ENCODE measurements at places on chromosomes 4 and X. TPM values are rescaled to one million over a fixed set of nuclear protein-coding genes. Genes with fewer than 3 reads are reported as not detected.

The NXF2B gene
- total RNA-seq = not detected

The VCX2 gene
- total RNA-seq = not detected

The ZFP92 gene
- total RNA-seq = 0.31 TPM

The ZMYM3 gene
- 28.1 TPM for total RNA-seq

The TMEM35A gene
- not detected for total RNA-seq

The SPIN2B gene
- total RNA-seq = 6.6 TPM

The GPR173 gene
- total RNA-seq = 0.10 TPM

The PRMT9 gene
- total RNA-seq = 7.2 TPM

The SMIM10L2A gene
- 0.03 TPM for total RNA-seq

The COPS4 gene
- 34.2 TPM for total RNA-seq

The JCHAIN gene
- total RNA-seq = 276 TPM

The GABRB1 gene
- total RNA-seq = not detected

- H3K27ac ChIP-seq = no peak overlapping the region
- no peak for DNase-seq
- H3K4me1 ChIP-seq = peaks cover 30% of the 10 kb centered on the region
- H3K27me3 ChIP-seq = no peaks in the 10 kb centered on the region
- no peak overlapping the region for H3K4me3 ChIP-seq
Measured at GRCh38 chr4:122688529-122689140, 43.9 kb upstream of the BBS12 start.

DNA sequence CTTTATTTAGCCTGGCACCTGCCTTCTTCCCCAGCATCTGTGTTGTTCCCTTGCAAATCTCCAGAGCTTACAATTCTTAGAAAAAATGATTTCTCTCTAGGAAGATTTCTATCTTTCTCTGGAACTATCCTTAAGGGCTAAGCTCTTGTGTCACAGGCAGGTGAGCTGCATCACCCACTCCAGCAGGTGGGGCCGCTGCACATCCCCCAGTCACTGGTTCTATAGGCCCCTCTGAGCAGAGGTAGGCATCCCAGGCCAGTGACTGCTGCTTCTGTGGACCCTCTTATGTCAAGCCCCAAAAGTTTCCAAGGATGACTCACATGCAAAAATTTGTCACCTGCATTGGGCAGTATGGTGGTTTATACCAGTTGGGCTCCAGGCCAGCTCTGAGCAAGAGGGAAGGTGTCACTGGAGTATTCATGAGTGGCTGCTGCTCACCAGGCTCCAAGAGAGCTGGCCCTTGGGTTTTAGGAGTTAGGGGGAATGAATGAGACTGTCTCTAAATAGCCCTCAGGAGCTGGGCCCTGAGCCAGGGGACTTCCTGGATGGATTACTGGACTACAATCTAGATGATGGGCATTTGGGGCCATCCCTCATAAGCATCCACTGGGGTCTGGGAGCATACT, 208.1 kb upstream of the EOLA2 start:
- H3K4me3 ChIP-seq = no peak overlapping the region
- H3K36me3 ChIP-seq = no peaks in the 10 kb centered on the region
- no peak overlapping the region for H3K27ac ChIP-seq
- H3K27me3 ChIP-seq = no peaks in the 10 kb centered on the region

GRCh38 chr4:5376015-5376414, 324.7 kb downstream of the STK32B start:
- no peaks in the 10 kb centered on the region for H3K36me3 ChIP-seq
- H3K4me3 ChIP-seq = no peak overlapping the region
- no peaks in the 10 kb centered on the region for H3K27me3 ChIP-seq
- DNase-seq = no peak
- no peak overlapping the region for H3K27ac ChIP-seq
- H3K4me1 ChIP-seq = no peaks in the 10 kb centered on the region

- DNase-seq = no peak
- no peak overlapping the region for H3K27ac ChIP-seq
- no peak overlapping the region for H3K4me3 ChIP-seq
- no peaks in the 10 kb centered on the region for H3K27me3 ChIP-seq
Measured at GRCh38 chrX:149374751-149375150, 130.4 kb downstream of the IDS start.

DNA sequence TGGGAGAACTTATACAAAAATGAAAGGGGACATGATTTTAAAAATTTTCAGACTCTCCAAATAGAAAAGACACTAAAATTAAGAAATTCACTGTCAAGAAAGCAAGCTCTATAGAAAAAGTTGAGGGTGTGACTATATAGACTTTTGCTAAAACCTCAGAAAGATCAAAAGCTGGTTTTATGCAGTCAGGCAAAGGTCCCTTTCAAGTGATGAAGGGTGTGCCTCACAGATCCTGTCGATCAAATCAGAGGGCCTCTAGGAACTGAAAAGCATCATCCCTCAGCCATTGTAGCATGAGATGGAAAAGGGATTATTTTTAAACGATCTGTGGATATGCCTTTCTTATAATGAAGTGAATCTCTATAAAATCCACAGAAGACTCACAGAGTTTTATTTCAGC, 116.5 kb downstream of the FAM13A start:
- H3K4me1 ChIP-seq = no peaks in the 10 kb centered on the region
- H3K36me3 ChIP-seq = no peaks in the 10 kb centered on the region
- no peaks in the 10 kb centered on the region for H3K27me3 ChIP-seq
- no peak for DNase-seq

DNA sequence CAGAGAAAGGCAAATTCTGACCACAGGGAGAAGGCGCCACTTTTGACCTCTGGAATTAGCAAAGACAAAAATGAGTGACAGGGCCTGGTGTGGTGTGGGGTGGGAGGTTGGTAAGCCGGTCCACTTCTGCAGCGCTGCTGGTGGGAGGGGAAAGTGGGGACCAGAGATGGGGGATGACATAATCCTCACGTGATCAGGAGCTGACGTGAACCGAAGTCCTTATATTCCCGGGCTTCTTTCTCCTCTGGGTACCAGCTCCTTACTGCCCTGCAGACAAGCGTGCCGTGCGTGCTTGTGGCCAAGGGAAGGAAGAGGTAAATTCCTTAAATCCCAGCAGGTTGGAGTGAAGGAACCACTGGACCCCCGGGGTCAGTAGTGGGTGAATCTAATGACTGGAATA, at the start of gene TCEAL7:
TSS of gene TCEAL7 (plus strand) at position 249 of the 400 bp plus-strand sequence. CDS start 1,165 bp downstream, outside the sequence.
- H3K36me3 ChIP-seq = no peaks in the 10 kb centered on the region
- DNase-seq = no peak
- H3K27ac ChIP-seq = no peak within 1 kb of the TSS
- no peaks in the 10 kb centered on the region for H3K4me1 ChIP-seq
- no peak within 1 kb of the TSS for H3K4me3 ChIP-seq

GRCh38 chr4:185270037-185270436, 60.6 kb downstream of the SNX25 start:
- peaks cover 52% of the 10 kb centered on the region for H3K36me3 ChIP-seq
- H3K27ac ChIP-seq = no peak overlapping the region

DNA sequence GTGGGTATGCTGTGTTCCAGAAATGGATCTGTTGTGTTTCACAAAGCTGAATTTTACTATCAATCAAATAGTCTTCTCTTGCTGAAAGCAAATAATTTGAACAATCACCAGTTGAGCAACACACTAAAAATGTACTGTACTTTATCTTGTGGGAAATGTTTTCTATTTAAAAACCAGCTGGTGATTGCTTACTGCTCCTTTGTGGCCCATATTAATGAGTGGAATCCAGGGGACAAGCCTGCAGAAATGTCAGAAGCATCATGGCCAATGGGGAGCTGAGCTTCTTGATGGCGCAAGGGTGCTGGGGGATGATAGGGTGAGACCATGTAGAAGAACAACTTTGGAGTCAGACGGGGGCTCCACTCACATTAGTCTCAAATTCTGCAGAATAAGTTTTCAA, 346.2 kb downstream of the ARHGAP10 start:
- peaks cover 5% of the 10 kb centered on the region for H3K36me3 ChIP-seq
- H3K27me3 ChIP-seq = no peaks in the 10 kb centered on the region
- H3K4me1 ChIP-seq = no peaks in the 10 kb centered on the region
- no peak overlapping the region for H3K27ac ChIP-seq
- no peak overlapping the region for H3K4me3 ChIP-seq

GRCh38 chr4:70754990-70755688, 33.4 kb downstream of the RUFY3 start:
- H3K4me1 ChIP-seq = peaks cover 30% of the 10 kb centered on the region
- DNase-seq = no peak
- peak overlapping the region; percentile 59 for H3K4me3 ChIP-seq
- peak overlapping the region; percentile 79 for H3K27ac ChIP-seq
- no peaks in the 10 kb centered on the region for H3K36me3 ChIP-seq

DNA sequence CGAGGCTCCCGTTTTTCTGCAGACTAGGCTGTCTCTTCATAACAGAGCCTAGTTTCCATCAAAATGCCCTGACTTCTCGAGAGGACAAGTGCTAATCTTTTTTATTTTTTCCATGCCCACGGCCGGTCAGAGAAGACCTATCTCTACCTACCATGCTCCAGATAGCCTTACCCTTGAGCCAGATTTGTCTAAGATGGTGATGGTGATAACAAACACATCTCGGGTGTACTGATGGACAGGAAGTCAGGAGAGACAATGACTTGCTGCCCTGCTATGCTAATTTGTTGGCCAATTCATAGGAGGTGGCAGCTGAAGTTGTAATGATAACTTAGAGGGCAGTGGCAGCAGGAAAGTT, 42.2 kb upstream of the NKRF start:
- H3K36me3 ChIP-seq = peaks cover 25% of the 10 kb centered on the region
- no peak for DNase-seq
- H3K4me1 ChIP-seq = peaks cover 47% of the 10 kb centered on the region
- H3K27ac ChIP-seq = peak overlapping the region; percentile 89
- H3K27me3 ChIP-seq = no peaks in the 10 kb centered on the region

- H3K4me3 ChIP-seq = no peak overlapping the region
- no peaks in the 10 kb centered on the region for H3K27me3 ChIP-seq
- H3K36me3 ChIP-seq = no peaks in the 10 kb centered on the region
- no peak for DNase-seq
Measured at GRCh38 chr4:79315891-79316290, 10.0 kb downstream of the NAA11 start.

- H3K4me1 ChIP-seq = no peaks in the 10 kb centered on the region
- no peaks in the 10 kb centered on the region for H3K36me3 ChIP-seq
- DNase-seq = no peak
- no peak overlapping the region for H3K27ac ChIP-seq
Measured at GRCh38 chrX:22021751-22022324, 10.3 kb upstream of the PHEX start.

Data from GM12878 (cell line).